NCI-H187 treated with DMSO at 0.1 percent for 48 hours (cell line): ENCODE measurements at places on chromosomes 6 and 20.

DNA sequence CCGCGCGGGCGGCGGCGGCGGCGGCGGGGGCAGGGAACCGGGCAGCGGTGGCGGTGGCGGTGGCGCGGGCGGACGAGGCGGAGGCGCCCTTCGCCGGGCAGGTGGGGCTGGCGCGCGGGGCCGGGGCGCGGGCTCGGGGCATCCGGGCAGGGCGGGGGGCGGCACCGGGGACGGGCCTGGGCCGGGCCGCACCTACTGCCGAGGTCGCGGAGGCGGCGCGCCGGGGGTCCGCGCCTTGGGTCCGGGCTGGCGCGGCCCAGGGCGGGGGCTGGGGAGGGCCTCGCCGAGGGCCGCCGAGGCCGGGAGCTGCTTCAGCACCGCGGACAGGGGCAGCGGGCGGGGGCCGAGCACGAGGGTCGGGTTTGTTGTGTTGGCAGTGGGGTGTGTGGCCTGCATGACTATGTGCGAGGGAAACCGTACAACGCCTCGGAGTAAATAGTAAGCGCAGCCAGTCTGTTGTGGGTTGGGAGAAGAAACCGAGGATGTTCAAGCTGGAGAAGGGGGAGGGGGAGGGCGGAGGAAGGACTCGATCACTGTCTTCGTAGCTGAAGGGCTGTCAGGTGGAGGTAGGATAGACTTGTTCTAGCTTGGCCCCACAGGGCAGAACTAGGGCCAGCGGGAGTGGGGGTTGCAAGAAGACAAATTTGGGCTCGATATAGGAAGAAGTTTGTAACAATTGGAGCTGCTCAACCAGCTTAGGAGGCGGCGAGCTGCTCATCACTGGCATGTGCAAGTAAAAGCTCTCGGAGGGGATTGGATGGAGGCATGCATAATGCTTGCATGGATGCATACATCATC lies 593 bp downstream of the MMP24 start:
- no peak for DNase-seq

DNA sequence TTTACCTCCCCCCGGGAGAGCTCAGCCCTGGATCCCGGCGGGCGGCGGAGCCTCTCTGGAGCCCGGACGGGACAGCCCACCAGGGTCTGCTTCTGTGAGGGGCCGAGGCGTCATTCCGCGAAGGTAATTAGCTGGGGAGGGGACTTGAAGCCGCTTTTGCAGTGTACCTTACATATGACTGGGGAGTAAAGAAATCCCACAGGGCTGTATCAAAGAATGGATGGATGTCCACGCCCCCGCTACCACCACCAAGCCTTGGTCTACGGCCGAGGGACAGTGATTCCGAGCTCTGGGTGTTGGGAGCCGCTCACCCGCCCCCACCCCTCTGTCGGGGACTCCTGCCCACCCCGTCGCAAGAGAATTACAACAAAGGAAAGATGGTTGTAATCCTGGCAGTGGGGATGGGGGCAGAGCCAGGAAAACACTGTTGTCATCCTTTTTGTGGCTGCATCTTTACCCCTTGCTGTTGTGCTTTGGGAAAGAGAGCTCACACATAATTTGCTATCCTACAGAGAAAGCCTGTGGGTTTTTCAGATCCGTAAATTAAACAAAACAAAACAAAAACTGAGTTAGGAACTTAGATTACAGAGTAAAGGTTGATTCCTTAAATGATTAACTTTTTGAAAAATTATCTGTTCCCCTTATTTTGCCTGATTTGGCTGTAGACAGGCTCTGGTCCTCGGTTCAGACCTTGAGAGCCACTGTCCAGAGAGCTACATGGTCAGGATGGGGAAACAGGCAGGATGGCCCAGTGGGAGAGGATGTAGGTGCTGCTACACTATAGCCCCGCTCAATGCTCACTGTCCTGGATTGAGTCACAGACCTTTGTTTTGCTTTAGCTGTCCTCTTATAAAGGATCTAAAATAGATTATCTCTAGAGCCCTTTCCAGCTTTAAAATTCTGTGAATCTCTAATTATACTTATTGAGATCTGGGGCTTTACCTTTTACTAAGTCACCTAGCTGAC lies 997 bp upstream of the FBXO30 start:
- no peak for DNase-seq

DNA sequence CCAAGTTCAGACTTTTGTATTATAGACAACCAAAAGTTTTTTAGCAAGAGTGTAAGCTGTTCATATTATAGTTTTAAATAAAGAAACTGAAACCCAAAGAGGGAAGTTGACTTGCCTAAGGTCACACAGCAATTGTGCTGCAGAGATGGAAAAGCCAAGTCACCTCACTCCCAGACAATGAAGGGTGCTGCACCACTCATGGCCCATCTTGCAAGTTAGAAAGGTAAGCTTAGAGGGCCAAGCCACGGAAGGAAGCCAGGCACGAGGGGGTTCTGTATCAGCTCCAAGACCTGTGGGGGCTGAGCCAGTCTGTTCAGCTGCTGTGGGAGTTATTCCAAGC lies 860 bp downstream of the DEFB124 start:
- no peak for DNase-seq

GRCh38 chr20:63826753-63827152 lies 4.3 kb downstream of the ZBTB46 start:
- DNase-seq: no peak

DNA sequence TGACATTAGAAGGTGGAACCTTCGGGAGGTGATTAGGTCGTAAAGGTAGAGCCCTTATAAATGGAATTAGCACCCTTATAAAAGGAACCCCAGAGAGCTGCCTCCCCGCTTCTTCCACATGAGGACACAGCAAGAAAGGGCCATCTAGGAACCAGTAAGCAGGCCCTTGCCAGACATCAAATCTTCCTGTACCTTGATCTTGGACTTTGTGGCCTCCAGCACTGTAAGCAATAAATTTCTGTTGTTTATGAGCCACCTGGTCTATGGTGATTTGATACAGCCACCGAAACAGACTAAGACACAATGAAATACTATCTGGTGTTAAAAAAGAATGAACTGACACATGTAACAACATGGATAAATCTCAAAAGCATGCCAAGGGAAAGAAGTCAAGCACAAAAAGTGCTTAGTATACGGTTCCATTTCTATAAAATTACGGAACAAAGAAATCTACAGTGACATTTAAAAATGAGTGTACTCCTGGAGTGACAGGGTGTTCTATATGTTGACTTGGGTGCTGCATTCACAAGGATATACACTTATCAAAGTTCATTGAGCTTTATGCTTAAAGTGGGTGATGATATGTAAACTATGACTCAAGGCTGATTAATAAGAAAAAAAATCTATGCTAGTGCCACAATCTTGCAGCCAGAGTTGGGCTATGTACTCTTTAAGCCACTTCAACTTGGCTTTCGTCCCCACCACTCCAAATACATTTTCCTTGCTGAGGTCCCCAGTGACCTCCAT lies 18.4 kb downstream of the SERPINB1 start:
- no peak for DNase-seq

- no peak for DNase-seq
Observed at GRCh38 chr6:132843316-132844035, 29.1 kb downstream of the RPS12 start.

DNA sequence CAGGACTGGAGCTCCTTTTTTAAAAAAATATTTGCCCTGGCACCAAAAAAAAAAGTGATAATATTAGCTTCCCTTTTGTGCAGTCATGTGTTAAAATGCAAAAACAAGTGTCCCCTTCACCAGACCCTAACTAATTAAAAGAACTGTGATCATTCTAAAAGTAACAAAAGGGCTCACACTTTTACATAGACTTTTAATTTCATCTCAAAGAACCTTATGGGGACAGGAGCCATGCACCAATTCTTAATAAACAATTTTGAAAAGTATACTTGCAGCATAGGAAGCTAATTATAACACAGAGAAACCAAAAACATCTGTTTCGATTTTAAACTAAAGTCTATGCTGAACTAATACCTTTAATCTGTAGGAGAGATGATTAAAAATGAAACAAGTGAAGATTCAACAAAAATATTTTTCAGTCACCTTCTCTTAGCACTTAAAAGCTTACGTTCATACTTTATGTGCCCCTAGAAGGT lies 17.3 kb downstream of the STX7 start:
- DNase-seq: no peak

DNA sequence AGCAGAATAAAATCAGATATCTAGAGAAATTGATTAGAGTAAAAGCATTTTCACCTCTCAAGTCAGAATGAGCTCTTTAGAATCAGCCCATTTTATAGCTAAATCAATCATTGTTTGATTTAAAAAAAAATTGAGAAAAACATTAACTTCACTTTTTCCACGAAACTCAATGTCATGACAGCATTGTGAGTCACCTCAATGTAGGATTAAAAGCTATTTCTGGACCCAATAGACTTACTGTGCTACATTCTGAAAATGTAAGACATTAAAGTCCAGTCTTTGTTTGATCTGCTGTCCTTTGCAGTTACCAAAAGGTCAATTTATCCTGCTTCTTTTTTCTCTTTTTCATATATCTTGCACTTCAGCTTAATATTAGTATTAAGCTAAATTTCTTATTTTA lies 519.4 kb upstream of the ZNF337 start:
- DNase-seq: no peak

DNA sequence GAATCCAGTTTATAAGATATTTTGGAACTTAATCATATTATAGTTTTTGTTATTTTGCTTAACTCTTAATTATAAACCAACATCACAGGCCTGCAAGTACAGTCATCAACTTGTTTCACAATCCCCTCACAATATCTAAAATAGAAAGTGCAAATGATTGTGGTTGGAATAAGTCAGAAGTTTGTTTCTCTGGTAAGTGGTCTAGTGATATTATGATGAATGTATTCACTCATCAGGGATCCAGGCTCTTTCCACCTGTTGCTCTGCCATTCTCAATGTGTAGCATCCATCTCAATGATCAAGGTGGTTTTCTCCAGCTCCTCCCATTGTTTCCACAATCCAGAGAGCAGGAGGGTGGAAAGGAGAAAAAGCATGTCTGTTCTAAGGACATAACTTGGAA lies 54.2 kb downstream of the OPN5 start:
- no peak for DNase-seq

GRCh38 chr20:14223806-14224205 lies 113.6 kb downstream of the FLRT3 start:
- DNase-seq: no peak

DNA sequence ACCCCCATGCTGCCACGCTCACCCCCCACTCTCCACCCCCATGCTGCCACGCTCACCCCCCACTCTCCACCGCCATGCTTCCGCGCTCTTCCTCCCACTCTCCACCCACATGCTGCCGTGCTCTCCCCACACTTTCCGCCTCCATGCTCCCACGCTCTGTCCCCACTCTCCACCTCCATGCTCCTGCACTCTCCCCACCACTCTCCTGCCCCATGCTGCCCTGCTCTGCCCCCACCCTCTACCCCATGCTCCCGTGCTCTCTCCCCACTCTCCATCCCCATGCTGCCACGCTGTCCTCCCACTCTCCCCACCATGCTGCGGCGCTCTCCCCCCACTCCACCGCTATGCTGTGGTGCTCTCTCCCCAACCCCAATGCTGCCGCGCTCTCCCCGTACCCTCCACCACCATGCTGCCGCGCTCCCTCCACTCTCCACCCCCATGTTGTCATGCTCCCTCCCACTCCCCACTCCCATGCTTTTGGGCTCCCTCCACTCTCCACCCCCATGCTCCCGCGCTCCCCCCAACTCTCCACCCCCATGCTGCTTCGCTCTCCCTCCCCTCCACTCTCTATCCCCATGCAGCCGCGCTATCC lies 46.0 kb upstream of the PDE10A start:
- no peak for DNase-seq

DNA sequence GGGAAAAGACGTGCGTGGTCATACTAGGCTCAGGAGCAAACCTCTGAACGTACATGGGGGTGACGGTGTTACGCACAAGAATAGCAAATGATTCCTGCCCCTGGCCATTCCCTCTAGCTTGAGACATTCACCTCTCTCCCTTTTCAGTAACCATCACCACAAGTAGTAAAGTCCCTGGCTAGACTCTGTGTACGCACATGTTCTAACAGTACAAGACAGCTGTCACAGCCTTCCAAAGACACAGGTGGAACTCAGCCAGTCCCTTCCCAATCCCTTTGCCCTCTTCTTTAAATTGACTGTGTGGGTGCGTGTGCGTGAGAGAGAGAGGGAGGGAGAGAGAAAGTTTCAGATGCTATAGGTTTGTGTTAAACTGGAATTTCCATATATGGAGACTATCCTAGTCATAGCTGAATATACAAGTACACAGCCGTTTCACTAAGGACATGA lies 67.3 kb downstream of the LY86 start:
- no peak for DNase-seq

DNA sequence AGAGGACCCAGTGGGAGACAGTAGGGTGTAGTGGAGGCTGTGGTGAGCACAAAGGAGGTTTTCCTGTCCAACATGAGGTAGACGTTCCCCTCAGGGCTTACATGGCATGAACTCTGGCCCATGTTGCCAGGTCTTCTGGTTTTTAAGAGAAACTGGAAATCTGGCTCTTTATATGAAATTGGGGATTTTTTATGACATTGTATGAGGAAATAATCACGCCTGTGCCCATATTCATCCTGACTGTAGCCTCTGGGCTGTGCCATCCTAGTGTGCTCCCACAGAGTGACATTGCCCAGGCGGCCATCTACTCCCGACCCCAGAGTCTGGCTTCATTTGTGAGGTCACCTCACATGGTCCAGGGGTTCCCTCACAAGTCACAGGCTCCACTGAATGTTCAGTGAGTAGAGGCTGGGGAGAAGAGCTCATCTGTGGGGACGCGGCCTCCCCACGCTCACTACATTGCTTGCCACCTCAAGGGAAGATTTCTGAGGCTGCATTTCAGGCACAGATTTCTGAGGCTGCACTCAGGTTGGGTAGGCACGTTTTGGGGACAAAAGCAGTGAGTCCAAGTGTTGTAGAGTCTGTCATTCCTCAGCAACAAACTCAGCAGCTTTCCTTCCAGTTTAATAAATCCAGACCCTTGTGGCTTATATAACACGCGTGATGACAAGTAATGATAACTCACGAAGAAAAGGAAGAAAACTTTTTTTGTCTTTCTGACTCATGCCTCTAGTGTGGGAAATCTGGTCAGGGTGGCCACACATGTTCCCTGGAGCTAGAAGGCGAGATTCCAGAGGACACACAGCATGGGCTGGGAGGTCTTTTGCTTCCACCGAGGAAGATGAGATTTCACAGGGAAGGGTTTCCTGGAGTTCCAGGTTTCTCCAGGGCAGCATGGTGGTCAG lies 41.7 kb downstream of the SLC24A3 start:
- DNase-seq: no peak

- DNase-seq: no peak
Observed at GRCh38 chr6:51743999-51744398, 343.4 kb downstream of the PKHD1 start.

GRCh38 chr6:89975991-89976693 lies 81.9 kb downstream of the GJA10 start:
- peak; percentile 81 for DNase-seq
